Nucleus accumbens (tissue), 56 donors: ENCODE measurements at places on chromosomes 5 and 9.

- DNase-seq: no peak
Observed at GRCh38 chr5:616484-617039, 4.4 kb downstream of the CEP72 start.

- no peak for DNase-seq
Observed at GRCh38 chr9:132026932-132027585, 52.6 kb downstream of the MED27 start.

GRCh38 chr5:55800924-55801323 lies 50.2 kb upstream of the IL31RA start:
- no peak for DNase-seq

GRCh38 chr5:124705577-124705976 lies 40.9 kb downstream of the ZNF608 start:
- no peak for DNase-seq

DNA sequence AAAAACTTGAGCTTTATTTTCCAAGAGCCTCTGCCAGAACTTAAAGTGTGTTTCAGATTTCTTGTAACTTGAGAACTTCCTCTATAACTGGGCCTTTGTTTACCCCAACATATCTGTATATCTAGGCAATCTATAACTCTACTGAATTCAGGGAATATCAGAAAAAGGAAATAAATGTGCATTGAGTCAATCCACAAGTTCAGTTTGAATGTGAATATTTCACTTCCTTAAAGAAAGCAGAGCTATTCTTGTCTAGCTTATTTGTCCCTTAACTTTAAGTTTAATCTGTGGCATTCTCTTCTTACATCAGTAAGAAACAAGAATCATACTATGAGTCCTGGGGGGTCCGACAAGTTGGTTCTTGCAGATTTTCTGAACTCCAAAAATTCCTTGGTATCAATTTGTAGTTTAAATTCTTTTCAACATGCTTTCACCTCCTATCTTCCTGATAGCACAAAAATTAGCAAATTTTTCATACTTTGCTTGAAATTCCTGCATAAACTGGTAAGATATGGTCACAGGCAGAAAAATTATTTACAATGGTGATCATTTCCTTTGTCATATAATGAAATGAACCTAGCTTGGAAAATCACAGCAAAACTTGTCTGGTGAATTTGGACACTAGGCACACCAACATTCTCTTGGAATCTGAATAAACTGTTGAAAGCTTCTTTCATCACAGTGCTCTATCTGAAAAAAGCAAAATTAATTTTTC lies 19.8 kb upstream of the ITGA1 start:
- DNase-seq: no peak

DNA sequence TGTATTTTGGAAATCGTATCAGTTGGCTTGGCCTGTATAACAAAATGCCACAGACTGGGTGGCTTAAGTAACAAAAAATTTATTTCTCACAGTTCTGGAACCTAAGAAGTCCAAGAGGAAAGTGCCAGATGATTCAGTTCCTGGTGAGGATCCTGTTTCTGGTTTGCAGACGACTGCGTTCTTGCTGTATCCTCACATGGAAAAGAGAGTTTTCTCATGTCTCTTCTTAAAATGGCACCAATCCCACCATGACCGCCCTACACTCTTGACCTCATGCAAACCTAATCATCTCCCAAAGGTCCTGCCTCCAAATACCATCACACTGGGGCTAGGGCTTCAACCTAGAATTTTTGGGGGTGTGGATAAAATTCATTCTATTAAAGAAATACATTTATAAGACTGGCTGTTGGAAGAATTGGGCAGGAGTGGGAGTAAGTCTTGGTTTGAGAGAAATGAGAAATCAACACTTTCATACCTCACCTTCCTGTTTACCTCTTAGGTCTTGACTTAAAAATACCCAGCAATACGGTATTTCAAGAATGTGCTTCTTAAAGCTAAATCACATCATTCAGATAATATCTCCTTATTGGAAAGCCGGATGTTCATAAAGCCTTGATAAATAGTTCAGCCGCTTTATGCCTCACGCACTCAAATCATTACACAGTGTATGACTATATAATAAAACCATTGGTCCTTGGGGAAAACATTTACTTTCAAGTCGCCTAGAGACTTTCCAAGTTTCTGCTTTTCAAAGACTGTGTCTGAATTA lies 28.7 kb downstream of the PTTG1 start:
- no peak for DNase-seq

DNA sequence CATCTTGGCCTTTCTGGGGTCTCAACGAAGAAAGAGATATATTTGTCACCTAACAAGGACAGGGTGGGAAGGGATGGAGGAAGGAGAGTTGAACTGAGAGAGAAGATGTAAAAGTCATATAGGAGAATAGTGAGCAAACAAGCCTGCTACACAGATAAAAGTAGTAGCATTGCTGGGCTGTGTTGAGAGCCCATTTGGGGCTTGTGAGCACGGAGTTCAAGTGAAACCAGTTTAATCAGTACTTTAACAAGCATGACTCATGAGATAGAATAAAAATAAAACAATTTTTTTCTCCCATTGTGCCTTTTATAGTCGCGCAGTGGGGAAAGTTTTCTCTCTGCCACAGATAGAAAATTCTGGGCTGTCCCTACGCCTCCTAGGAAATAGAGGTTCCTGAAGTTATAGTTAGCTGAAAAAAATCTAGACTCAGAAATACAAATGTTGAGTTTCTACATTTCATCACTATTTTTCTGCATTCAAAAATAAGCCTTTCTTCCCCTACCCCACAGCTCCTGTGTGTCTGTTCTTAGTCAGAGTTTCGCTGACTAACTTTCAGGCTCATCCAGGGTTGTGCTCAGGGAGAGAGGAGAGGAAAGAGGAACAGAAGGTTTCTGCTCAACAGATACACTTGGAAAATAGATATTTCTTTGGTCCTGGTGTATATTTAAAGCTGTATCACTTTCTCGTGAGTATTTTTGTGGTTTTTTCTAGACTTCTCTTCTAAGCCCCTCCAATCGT lies 395.8 kb upstream of the ADAMTSL1 start:
- no peak for DNase-seq

DNA sequence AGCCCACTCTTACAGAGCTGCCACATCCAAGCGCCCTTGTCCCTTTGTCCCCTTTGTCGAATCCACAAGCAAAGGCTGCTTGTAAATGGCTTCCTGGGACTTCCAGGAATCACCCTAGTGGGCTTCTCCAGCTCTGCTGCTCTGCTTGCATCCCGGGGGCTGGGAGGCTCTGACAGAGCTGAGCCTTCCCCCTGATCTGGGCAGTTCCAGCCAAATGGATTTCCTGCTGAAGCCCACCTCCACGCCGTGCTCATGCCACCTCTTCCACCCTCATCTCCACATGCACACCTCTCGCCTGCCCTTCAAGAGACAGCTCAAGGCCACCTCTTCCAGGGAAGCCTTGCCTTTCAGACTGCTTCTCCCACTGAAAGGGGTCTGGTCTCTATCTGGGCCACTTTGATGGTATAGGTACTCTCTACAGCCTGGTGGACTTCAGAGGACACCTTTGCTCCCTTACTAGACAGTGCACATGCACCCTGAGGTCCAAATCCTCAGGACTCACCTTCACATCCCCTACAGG lies 106.2 kb downstream of the LHFPL2 start:
- DNase-seq: no peak

DNA sequence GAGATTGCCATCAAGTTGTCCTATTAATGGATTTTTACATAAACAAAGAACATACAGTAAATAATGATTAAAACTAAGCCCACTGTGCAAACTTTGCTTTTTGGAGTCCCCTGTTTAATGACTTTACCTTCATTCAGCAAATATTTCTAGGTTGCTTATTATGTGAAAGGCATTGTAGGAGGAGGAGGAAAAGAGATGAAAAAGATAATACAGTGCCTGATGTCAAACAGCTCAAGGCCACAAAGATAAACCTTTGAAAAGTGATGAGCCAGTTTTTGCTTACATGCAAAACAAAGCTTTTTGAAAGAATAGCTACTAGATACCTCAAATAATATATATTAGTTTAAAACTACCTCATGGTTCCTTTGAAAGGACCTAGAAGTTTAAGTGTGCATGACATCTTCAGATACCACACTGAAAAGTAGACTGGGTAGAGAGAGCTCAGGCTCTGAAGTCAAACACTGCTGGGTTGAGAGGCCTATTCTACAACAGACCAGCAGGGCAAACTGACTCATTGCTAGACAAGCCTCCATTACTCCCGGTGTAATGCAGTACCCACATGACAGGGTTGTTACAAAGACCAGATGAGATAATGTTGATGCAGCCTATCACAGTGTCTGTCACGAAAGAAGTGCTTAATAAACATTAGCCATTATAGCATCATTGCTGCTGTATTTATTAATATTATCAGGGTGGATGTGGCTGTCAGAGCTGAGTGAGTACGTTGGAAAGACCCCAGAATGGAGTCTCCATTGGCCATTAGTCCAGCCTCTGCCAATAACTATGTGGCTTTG lies 11.8 kb downstream of the DEPDC1B start:
- DNase-seq: no peak

DNA sequence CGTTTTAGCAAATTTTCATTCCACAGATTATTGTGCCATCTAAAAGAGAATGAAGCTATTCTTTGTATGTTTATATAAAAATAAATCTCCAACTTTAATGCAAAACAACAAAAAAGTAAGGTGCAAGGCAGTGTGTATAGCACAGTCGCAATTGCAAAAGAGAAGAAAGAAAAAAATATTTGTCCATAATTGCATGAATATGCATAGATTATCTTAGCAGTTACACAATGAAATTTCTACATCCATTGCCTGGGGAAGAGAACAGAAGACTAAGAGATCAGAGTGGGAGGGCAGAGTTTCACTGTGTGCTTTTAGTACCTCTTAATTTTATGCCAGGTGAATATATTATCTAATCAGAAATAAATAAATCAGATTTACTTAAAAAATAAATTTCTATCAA lies 86.4 kb upstream of the LHFPL2 start:
- DNase-seq: no peak

- no peak for DNase-seq
Observed at GRCh38 chr9:83572524-83572923, 34.3 kb upstream of the FRMD3 start.

DNA sequence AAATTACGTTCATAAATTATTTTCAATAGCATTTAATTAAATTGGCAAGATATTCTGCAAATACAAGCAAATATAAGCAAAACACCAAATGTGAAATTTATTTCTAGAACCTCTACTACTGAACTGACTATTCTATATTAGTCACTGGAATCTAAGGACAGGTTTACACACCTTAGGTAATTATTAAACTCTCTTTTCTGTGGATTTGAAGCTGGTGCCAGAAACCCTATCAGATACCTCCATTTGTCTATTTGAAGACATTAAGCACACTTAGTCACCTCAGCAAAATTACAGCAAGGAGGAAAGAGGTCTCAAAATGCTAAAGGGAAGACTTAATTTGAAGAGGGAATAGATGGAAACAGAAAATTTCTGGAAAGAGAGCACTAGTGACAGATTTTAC lies 83.4 kb downstream of the CPLANE1 start:
- no peak for DNase-seq

- no peak for DNase-seq
Observed at GRCh38 chr9:94813379-94813778, 86.9 kb downstream of the AOPEP start.

GRCh38 chr9:95316794-95317118 lies 753 bp downstream of the FANCC start:
- peak; percentile 48 for DNase-seq

- DNase-seq: no peak
Observed at GRCh38 chr9:71628247-71628646, 140.1 kb downstream of the CEMIP2 start.

- no peak for DNase-seq
Observed at GRCh38 chr9:99222416-99223270, 561 bp downstream of the SEC61B start.

GRCh38 chr9:109225629-109226028 lies 58.6 kb upstream of the FRRS1L start:
- no peak for DNase-seq

DNA sequence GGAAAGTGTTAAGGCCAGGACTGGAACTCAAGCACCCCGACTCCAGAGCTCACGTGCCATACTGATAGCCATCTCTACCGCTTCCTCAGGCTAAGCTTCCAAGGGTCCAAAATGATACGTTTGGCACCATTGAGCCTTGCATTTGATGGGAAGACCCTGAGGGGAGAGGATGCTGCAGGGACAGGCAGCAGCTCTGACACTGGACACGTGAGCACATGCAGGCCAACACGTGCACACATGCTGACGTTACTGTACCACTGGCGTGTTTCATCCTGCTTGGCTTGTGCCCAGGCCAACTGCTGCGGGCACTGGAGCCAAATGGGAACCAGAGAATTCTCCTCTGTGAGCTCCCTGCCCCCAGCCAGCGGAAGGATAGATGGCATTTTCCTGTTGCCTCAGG lies 5.2 kb downstream of the FAT2 start:
- no peak for DNase-seq

DNA sequence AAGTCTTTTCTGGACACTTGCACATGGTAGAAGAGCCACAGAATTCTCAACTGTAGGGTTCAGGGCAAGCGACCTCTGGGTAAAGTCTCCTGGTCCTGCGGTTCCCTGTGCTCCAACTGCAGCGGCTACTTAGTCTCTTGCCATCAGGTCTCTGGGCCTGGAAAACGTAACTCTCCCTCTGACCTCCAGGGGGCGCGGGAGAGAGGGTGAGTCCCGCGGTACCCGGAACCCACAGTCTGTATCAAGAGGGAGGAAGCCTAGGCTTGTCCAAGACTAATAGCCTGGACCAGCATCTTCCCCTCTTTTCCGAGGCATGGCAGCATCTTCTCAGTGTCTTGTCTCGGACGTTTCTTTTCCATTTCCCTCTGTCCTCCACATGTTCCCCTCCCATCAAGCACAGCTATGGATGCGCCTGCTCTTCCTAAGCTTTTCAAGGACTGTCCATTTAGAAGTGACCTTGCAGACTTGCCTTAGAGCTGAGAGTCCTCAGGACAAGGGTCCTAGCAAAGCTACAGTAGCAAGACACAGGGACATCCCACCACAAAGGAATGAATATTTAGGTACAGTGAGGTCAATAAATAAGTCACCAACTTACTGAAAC lies 59.3 kb downstream of the FSTL4 start:
- DNase-seq: no peak

DNA sequence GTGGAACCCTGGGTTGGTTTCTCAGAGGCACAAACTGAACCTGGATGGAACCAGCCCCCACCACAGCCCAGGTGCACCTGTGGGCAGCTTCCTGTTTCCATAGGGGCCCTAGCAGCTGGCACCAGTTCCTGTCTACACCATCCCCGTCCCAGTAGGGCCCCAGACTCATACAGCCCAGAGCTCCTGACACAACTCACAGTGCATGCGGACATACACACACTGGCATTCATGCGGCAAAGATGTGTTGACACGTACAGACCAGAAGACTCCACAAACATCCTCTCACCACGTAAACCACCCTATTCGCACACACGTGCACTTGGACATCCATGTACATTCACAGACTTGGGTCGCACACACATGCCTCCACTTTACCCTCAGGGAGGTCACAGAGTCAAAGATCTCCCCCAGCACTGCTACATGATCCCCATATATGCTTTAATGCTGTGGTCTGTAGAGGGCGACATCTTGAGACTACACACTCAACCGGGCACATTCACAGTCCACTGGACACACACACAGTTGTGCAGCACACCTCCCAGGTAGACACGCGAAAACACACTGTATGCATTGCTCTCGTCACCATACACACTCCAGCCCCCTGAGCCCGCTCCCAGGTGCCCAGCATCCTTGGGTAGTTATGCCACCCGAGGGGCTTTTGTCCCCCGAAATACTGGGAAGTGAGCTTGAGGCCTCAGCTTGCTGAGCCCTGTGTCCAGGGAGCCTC lies 22.4 kb downstream of the CXXC5 start:
- peak; percentile 51 for DNase-seq
